ENCODE measurements at places on chromosomes 11 and 22.
A peak's percentile ranks its signal among the peaks of the same experiment; 100 is the strongest.

DNA sequence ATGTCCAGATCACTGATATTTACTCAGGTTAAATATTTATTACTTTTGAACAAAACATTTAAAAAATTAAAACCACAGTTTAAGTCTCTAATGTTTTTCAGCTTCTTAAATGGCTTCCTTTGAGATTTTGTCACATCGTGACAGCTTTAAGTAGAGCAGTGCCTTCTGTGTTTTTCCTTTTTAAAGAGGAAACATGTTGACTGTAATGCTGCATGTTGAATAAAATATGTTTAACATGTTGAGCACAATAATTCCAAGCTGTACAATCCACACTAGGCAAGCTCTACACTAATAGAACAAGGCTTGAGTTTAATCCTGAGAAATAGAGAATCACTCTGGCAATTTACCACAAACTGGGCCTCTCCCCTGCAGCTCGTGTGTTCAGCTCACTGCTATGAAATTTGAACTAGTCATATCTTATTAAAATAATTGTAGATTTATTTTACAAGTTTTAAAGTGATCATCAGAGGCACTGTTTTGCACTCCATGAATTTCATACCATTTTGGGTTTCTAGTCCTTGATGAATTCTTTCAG, 368.3 kb downstream of the SOX6 start:
- DNase-seq = no peak

- no peak for DNase-seq
These were observed 30.3 kb upstream of the ABCC8 start for GRCh38 chr11:17506942-17507341.

DNA sequence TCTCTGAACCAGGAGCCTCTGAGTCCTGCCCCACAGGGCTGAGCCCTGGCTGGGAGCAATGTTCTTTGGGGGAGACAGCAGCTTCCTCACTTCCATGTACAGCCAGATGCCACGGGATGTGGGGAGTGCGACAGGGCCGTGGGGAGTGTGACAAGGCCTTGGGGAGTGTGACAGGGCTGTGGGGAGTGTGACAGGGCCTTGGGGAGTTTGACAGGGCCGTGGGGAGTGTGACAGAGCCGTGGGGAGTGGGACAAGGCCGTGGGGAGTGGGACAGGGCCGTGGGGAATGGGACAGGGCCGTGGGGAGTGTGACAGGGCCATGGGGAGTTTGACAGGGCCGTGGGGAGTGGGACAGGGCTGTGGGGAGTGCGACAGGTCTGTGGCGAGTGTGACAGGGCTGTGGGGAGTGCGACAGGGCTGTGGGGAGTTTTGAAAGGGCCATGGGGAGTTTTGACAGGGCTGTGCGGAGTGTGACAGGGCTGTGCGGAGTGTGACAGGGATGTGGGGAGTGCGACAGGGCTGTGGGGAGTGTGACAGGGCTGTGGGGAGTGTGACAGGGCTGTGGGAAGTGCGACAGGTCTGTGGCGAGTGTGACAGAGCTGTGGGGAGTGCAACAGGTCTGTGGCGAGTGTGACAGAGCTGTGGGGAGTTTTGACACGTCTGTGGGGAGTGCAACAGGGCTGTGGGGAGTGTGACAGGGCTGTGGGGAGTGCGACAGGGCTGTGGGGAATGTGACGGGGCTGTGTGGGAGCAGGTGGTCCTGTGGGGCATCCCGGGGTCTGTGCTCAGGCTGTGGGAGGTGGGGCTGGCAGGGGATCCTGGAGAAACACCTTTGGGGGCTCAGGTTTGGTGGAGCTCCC, 6.6 kb upstream of the KRTAP5-6 start:
- peak; percentile 69 for DNase-seq

GRCh38 chr11:134275188-134275533, 1.0 kb upstream of the GLB1L3 start:
- DNase-seq = no peak

GRCh38 chr11:60945295-60945667, 6.7 kb downstream of the SLC15A3 start:
- no peak for DNase-seq

GRCh38 chr11:116421529-116422185, 351.1 kb downstream of the BUD13 start:
- DNase-seq = no peak

GRCh38 chr11:96246718-96247552, 96.1 kb downstream of the MAML2 start:
- DNase-seq = no peak

- DNase-seq = peak; percentile 91
These were observed 2.3 kb upstream of the RHOD start for GRCh38 chr11:67054346-67054835.

GRCh38 chr11:124405581-124405980, 6.8 kb upstream of the OR8B3 start:
- no peak for DNase-seq

Data from coronary artery (tissue), 2 donors.